Iris pigment epithelial cell (primary cell): ENCODE measurements at places on chromosomes 6 and 20.

- DNase-seq = peak; percentile 40
These were observed 3.1 kb downstream of the COL12A1 start for GRCh38 chr6:75202676-75203131.

GRCh38 chr6:23140871-23141270 lies 571.5 kb downstream of the HDGFL1 start:
- no peak for DNase-seq

GRCh38 chr6:118764766-118765165 lies 113.4 kb upstream of the CEP85L start:
- no peak for DNase-seq

- no peak for DNase-seq
These were observed 72.1 kb downstream of the GFOD1 start for GRCh38 chr6:13415283-13415682.

DNA sequence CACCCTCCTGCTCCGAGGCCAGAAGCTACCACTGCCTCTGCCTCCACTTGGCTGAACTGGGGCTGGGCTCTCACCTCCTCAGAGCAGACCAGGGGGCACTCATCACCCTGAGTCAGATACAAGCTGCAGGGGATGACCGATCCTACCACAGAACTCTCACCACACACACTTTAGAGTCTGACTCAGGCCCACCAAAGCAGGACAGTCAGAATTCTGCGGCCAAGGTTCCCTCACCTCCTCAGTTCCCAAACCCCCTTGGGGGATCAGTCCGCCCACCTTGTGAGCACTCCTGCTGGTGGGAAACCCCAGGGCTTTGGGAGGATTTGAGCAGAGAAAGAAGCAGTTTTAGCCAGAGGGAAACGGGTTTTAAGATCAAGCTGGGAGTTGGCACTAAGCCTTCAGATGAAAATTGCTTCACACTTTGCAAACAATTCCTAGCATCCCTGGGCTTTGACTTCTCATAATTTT lies 587.8 kb upstream of the JAG1 start:
- DNase-seq = peak; percentile 93

- no peak for DNase-seq
These were observed 86.3 kb downstream of the DACT2 start for GRCh38 chr6:168232989-168233874.

- DNase-seq = no peak
These were observed 40.1 kb upstream of the AKIRIN2 start for GRCh38 chr6:87742106-87742505.

GRCh38 chr6:120735641-120736040 lies 598.6 kb downstream of the TBC1D32 start:
- DNase-seq = peak; percentile 12

DNA sequence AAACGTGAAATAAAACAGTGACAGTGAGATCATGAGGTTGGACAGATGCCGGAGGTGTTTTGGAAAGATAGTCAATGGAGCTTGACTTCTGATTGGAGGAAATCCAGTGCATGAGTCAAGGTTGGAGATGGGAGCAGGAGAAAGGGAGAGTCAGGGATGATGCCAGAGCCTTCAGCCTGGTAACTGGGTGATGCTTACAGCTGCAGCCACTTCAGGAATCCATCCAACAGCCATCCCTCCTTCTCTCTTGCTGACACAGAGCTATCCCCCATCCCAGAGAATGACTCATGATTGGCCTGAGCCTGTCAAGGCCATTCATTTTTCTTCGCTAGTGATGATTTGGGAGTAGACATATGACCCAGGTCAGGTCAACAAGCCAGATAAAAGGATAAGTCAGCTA lies 112.8 kb downstream of the SAMD5 start:
- DNase-seq = peak; percentile 71

DNA sequence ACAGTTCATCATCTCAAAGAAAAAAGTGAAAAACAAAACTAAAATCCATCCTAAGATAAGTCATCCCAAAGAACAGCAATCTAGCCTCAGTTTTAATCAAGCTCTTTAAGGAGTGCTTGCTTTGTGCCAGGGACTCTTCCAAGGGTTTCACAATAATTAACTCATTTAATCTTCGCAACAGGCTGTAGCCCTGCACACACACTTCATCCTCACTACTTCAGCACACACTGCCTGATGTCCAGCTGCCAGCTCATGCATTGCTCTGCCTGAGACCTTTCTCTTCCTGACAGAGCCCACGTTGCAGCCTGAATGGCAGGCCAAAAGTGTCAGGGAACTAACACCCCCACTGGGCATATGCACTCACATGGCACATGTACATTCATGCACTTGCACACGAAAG lies 21.2 kb upstream of the PTPRT start:
- no peak for DNase-seq

DNA sequence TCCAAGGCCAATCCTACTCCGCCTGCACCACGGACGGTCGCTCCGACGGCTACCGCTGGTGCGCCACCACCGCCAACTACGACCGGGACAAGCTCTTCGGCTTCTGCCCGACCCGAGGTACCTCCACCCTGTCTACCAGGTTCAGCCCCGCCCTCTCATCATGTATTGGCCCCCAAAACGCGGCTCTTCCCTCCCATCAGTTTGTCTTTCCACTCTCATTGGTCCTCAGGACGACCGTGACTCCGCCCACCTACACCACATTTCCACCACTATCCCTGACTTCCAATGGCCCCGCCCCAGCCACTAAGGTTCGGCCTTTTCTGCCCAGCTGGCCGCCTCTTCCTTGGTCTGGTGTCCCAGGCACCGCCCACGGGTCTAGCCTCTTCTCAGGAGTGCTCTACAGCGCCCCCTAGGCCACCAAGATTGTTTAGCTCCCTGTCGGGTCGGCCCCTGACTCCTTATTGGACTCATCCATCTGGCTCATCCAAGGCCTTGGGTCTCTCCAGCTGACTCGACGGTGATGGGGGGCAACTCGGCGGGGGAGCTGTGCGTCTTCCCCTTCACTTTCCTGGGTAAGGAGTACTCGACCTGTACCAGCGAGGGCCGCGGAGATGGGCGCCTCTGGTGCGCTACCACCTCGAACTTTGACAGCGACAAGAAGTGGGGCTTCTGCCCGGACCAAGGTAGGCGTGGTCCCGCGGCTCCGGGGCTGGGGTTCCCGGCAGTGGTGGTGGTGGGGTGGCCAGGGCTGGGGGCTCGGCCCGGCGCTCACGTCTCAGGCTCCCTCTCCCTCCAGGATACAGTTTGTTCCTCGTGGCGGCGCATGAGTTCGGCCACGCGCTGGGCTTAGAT lies 3.1 kb downstream of the MMP9 start:
- peak; percentile 53 for DNase-seq

GRCh38 chr6:82248273-82248735 lies 760 bp upstream of the IBTK start:
- peak; percentile 65 for DNase-seq

DNA sequence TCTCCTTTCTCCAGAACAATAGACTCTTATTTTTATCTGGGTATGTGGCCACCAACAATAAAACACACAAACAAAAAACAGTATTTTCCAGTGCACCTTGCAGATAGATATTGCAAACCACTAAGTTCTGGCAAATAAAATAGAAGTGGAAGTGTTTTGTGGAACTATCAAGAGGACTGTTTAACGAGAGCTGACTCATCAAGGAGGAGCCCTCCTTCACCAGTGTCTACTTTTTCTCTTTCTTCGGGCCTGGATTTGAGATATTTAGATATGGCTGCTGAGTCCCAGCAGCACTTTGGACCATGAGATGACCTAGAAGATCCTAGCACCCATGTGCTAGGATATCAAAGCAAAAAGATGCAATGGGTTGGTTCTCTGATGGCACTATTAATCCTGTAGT lies 154.7 kb downstream of the AIG1 start:
- DNase-seq = no peak

GRCh38 chr6:15977050-15977449 lies 151.8 kb upstream of the MYLIP start:
- no peak for DNase-seq

DNA sequence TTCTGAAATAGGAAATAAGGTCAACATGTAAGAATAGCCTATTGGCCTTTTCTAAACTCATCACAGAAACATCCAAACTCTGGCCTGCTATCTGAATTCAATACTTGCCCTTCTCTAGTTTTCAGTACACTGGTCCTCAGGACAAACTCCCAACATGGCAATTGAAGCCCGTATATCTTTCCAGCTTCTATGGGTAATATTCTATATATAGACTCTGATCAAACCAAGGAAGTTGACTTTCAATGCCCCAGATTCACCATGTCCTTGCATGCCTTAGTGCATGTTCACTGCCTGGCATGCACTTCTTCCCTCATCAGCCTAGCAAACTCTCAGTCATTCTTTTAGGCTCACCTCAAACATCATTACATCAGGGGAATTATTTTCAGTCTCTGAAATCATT lies 73.2 kb downstream of the RSPO3 start:
- peak; percentile 39 for DNase-seq

DNA sequence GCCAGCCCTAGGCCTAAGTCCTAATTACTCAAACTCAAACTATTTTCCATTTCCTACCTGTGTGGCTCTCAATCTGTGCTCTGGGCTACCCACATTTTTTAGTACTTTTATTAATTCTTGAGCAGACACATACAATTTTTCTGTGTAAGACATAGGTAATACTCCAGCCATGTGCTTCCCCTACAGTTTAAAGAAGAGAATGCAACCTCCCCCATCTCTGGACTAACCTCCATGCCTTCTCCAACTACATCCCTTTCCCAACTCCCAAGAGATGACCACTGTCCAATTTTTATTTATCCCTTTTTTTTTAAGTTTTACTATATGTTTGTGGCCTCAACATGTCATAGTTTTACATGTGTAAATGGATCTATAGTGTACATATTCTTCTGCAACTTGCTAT lies 5.8 kb downstream of the HMGN4 start:
- DNase-seq = peak; percentile 32

- DNase-seq = peak; percentile 43
These were observed 345.2 kb upstream of the RSPO3 start for GRCh38 chr6:126773112-126773805.

DNA sequence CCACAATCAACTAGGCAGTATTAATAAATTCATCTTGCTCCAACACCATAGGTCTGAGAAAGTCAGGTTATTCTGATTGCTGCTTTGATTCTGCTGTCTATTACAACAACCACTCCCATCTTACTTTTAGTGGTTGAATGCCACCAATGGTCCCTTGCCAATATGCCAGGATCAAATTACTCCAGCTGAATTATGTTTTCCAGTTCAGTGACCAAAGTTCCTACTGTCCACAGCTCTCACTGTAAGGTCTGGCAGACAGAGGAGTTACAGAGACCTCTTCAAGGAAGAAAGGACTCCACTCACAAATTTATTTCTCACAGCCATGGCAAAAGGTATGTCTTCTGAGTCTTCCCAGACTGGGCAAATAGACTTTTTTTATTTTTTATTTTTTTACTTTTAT lies 557.0 kb downstream of the HAO1 start:
- no peak for DNase-seq

DNA sequence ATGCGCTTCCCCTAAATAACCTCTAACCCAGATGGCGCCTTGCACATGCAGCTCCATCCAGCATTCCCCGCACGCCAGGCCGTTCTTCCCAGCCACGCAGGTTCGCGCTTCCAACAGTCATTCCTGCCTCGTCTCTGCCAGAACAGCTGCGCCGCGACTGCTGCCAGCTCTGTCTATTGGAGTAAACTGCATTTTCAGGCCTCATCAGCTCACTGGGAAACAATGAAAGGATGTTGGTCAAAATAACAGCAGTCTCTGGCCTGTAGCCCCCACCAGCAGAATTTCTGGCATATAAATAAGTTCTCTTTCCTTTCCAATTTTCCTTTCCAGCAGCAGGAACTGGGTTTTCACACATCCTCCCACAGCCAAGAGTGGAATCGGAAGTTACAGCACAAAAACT lies 14.6 kb downstream of the NRSN1 start:
- DNase-seq = no peak

GRCh38 chr20:32749914-32750637 lies 6.8 kb upstream of the COMMD7 start:
- no peak for DNase-seq

- DNase-seq = peak; percentile 46
These were observed 70.9 kb downstream of the STK35 start for GRCh38 chr20:2172305-2173175.

DNA sequence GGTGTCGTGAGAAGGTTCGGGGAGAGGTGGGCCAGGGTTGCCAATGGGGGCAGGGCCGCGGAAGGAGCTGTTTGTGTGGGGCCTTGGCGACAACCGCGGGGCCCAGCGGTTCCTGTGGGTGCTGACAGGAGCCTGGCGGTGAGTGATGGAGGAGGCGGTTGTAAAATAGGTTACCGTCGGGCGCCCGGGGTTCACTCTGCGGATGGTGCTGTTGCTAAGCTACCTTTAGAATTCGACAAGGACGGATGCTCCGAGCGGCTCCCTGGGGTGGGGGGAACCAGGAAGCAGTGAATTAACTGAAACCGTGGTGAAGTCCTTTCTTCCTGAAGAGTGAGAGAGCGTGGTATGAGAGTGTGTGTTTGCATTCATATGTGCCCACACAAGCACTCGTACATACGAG lies 61.7 kb downstream of the CDH22 start:
- DNase-seq = no peak

DNA sequence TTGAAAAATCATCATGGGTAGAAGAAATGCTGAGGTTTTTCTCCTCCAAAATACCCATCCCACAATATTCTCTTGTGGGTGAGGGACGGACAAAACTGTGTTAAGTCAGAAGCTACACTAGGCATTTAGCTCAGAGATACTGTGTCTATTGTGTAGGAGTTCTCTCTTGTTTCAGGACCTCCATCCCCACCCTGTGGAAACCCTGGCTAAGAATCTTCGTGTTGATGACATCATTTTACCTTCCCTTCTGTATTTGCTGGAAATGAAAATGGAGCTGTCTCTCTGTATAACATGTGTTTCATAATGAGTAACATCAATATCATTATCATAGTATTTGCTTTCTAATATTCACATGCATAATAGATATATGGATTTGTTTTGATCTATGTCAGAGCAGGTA lies 1193.0 kb upstream of the CITED2 start:
- peak; percentile 23 for DNase-seq

GRCh38 chr6:164345327-164345726 lies 930.8 kb downstream of the QKI start:
- no peak for DNase-seq

DNA sequence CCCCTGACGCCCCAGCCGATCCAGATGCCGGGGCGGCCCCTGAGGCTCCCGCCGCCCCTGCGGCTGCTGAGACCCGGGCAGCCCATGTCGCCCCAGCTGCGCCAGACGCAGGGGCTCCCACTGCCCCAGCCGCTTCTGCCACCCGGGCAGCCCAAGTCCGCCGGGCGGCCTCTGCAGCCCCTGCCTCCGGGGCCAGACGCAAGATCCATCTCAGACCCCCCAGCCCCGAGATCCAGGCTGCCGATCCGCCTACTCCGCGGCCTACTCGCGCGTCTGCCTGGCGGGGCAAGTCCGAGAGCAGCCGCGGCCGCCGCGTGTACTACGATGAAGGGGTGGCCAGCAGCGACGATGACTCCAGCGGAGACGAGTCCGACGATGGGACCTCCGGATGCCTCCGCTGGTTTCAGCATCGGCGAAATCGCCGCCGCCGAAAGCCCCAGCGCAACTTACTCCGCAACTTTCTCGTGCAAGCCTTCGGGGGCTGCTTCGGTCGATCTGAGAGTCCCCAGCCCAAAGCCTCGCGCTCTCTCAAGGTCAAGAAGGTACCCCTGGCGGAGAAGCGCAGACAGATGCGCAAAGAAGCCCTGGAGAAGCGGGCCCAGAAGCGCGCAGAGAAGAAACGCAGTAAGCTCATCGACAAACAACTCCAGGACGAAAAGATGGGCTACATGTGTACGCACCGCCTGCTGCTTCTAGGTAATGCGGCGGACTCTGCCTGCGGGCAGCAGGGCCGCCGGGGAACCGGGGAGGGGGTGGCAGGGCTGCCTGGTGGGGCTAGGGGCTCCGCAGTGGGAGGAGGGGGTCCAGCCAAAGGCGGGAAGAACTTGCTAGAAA lies 2.3 kb downstream of the GNAS start:
- no peak for DNase-seq

- DNase-seq = no peak
These were observed 1304.4 kb upstream of the EYS start for GRCh38 chr6:67011441-67011840.

GRCh38 chr6:104784884-104785283 lies 74.8 kb downstream of the HACE1 start:
- DNase-seq = peak; percentile 61
